ENCODE measurements at places on chromosomes 6 and 20.

- DNase-seq = no peak
Observed at GRCh38 chr20:6626805-6627204, 140.7 kb upstream of the BMP2 start.

DNA sequence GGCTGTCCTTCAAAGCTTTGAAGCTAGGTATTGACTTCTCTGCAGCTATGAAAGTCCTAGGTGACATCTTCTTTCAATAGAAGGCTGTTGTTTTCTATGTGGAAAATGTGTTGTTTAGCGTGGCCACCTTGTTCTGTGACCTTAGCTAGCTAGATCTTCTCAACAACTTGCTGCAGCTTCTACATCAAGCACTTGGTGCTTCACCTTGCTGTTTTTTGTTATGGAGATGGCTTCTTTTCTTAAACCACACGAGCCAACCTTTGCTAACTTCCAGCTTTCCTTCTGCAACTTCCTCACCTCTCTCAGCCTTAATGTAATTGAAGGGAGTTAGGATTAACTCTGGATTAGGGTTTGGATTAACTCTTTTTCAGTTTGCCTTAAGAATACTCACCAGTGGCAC lies 128.6 kb upstream of the MMS22L start:
- no peak for DNase-seq

DNA sequence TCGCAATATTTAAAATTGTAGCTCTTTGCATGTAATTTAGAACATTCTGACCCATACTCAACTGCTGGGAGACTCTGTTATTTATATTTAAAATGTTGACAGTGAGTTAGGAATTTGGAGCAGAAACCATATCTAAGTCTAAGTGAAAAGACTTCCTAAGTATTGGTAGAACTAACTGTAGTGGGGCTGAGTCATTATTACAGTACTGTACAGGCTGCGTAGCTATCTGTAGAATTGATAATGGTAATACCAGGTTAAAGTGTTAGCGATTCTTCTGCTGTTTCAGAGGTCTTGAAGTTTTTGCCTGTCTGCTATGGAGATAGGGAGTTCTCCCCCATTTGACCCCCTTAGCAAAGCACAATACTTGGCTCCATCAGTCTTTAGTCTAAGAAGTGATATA lies 3.6 kb downstream of the TOP1 start:
- DNase-seq = no peak

- no peak for DNase-seq
Observed at GRCh38 chr6:95242560-95242959, 334.8 kb upstream of the MANEA start.

DNA sequence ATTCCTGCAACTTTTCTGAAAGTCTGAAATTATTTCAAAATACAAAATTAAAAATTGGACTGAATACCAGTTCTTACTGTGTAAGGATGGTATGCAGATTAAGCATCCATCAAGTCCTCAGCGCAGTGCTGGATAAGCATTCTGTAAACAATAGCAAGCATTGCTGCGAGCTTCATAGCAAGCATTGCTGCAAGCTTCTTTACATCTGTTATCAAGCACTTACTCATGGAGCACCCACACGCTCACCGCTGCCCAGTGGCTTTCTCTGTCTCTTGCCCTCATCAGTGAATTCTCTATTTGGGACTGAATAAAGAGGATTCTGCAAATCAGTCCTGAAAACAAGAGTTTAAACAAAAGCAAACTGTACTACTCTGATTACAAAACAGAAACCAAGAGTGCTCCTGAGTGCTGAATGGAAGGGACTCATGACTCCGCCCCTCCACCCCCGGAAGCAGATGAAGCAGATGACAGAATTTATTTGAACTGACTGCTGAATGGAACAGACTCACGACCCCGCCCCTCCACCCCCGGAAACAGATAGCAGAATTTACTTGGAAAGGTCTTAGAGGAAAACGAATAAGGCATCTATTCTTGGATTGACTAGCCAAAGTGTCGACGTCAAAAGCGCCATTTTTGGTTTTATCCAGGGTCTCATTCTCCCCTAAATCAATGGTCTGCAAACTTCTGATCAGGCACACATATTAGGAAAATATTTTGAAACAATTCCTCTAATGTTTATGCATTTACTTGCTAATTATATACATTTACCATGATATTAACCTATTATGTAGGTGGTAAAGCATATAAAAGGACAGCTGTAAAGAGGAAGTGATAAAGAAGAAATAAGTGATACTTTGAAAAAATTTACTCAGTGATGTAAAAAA lies 22.1 kb upstream of the EYA2 start:
- peak; percentile 36 for DNase-seq

- DNase-seq = no peak
Observed at GRCh38 chr20:57173041-57173440, 93.4 kb downstream of the BMP7 start.

GRCh38 chr6:39843305-39844020 lies 51.3 kb downstream of the DAAM2 start:
- DNase-seq = no peak

- DNase-seq = no peak
Observed at GRCh38 chr6:20976391-20976918, 442.2 kb downstream of the CDKAL1 start.

GRCh38 chr6:23268348-23268747 lies 699.0 kb downstream of the HDGFL1 start:
- no peak for DNase-seq

GRCh38 chr6:98433325-98434056 lies 400.9 kb upstream of the POU3F2 start:
- DNase-seq = no peak

- no peak for DNase-seq
Observed at GRCh38 chr6:168390749-168391420, 50.1 kb upstream of the SMOC2 start.

GRCh38 chr6:163457637-163458561 lies 43.4 kb downstream of the QKI start:
- DNase-seq = no peak

GRCh38 chr20:13788167-13788834 lies 3.5 kb downstream of the NDUFAF5 start:
- no peak for DNase-seq

DNA sequence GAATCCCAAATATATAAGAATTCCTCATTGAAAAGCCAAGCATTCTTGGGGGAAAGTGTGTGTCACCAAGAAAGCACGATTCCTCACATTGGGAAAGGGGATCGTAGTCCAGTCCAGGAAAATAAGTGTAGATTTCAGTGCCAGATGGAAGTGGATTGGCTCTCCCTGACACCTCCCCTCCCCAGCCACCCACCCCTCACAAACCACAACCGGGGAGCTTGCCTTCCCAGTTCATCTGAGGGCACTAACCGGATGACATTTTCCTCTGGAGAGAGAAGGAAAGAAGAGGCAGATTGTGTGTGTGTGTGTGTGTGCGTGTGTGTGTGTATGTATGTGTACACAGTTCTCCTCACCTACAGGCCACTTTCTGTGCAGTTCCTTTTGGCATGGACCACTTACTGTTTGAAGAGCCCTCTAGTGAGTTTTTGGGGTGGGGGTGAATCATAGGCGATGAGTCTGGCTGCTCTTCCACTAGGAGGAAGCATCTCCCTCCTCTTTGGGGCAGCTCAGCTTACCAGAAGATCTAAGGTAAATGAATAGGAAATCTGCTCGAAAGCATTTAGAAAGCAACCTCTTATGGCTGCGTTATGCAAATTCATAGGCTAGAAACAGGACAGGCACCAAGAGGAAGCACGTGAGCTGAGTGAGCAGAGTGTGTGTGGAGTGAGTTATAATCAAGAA lies 20.8 kb downstream of the DAAM2 start:
- DNase-seq = no peak

GRCh38 chr20:36792422-36792821 lies 18.9 kb upstream of the DSN1 start:
- no peak for DNase-seq

DNA sequence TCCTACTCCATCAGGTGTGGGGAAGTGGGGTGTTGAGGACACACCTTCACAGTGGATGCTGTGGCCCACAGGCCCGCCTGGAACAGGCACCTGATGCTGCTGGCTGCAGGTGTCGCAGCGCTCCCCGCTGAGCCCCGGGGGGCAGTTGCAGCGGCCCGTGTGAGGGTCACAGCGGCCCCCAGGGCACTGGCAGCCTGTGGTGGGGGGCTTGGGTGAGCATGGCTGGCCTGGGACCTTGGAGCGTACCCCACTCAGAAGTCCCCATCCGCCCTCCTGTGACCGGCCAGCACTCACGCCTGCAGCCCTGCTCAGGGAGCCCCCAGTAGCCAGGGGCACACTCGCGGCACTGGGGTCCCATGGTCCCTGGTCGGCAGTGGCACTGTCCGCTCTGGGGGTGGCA lies 19.2 kb downstream of the ADRM1 start:
- DNase-seq = no peak

DNA sequence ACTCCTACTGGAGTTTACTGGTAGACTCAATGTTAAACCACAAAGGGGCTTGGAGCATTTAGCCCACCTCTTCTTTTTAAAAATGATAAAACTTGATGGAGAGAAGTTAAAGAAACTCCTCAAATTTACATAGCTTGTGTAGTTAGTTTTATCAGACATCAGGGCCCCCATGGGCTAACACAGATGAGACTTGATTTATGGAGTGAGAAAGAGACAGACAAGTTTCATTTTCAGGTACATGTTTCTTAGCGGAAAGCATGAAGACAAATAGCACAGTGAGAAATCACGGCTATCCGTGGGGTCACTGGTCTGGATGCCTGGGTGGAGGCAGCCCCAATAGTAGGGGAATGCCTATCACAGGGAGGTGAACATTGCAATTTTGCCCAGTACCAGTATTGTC lies 173.6 kb downstream of the TFAP2B start:
- DNase-seq = no peak

DNA sequence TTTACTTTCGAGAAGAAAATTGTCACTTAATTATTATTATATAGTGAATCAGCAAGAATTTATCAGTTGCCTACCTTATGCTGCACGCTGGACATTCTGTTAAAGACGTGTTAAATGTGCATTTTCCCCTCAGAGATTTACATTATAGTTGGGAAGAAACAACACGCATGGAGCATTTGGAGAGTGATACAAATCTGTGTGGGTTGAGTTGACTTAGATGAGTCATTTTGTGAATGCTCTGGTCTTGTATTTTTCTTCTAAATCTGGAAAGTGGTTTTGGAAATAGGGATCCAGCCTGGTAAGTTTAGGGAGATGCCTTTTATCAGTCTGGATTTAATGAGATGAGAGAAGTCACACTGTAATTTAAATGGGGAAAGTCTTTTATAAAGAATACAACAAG lies 24.0 kb upstream of the SMIM26 start:
- DNase-seq = no peak
